ENCODE measurements at places on chromosomes 12 and 14. TPM values are rescaled to one million over a fixed set of nuclear protein-coding genes. Genes with fewer than 3 reads are reported as not detected.

DNA sequence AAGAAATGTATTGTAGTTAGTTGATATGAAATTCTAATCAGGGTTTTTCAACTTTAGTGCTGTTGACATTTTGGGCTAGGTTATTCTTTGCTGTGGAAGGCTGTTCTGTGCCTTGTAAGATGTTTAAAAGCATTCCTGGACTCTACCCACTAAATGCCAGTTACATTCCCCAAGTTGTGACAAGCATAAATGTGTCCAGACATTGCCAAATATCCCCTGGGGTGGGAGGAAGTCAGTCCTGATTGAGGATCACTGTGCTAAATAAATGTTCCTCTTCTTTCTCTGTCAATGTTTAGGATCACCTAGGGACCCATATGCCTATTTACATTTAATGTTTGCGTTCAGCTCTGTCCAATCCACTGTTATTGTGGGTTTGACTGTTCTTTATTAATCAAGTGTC lies 268.3 kb downstream of the TMTC2 start:
- H3K4me1 ChIP-seq, result peaks cover 6% of the 10 kb centered on the region
- no peak overlapping the region for H3K27ac ChIP-seq
- H3K4me3 ChIP-seq, result no peak overlapping the region
- no peak for DNase-seq
- no peaks in the 10 kb centered on the region for H3K27me3 ChIP-seq

DNA sequence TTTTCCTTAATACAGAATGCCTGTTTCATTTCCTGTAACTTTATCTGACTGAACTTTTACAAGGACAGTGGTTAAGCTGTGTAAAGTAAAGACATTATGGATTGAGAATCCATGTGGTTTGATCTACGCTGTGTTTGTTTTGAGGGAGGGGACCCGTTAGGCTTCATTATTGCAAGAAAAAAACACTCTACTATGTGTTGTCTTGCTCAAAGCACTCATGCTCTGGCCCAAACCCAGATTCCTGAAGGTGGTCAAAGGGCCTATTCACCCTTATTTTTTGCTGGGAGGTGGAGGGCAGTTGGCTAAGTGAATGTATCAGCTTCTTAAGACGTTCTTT lies 11.9 kb downstream of the RNF10 start:
- H3K36me3 ChIP-seq, result peaks cover 11% of the 10 kb centered on the region
- DNase-seq, result no peak
- no peak overlapping the region for H3K27ac ChIP-seq
- H3K4me3 ChIP-seq, result no peak overlapping the region

- no peak overlapping the region for H3K4me3 ChIP-seq
- H3K27me3 ChIP-seq, result peaks cover 3% of the 10 kb centered on the region
- no peaks in the 10 kb centered on the region for H3K36me3 ChIP-seq
- H3K27ac ChIP-seq, result no peak overlapping the region
- H3K4me1 ChIP-seq, result peaks cover 12% of the 10 kb centered on the region
These were observed 46.2 kb downstream of the DPF3 start for GRCh38 chr14:72847721-72848120.

Gene CLEC12A
- 0.50 TPM for total RNA-seq

Gene OR6S1
- total RNA-seq, result not detected
